Myometrial cell (primary cell): ENCODE measurements at places on chromosomes 2 and 18. TPM values are rescaled to one million over a fixed set of nuclear protein-coding genes. Genes with fewer than 3 reads are reported as not detected.

Gene SMAD2
- total RNA-seq = 62.6 and 93.4 TPM in 2 replicates

Gene TAF4B
- 0.29 and 0.53 TPM in 2 replicates for total RNA-seq

Gene UBXN4
- total RNA-seq = 45.3 and 57.8 TPM in 2 replicates

Gene RGPD3
- 0.18 TPM in 1 of 2 replicates, not detected in the other for total RNA-seq

Gene KLF11
- total RNA-seq = 1.8 and 2.0 TPM in 2 replicates
